ENCODE measurements at places on chromosomes 3 and 15.
A peak's percentile ranks its signal among the peaks of the same experiment; 100 is the strongest.

DNA sequence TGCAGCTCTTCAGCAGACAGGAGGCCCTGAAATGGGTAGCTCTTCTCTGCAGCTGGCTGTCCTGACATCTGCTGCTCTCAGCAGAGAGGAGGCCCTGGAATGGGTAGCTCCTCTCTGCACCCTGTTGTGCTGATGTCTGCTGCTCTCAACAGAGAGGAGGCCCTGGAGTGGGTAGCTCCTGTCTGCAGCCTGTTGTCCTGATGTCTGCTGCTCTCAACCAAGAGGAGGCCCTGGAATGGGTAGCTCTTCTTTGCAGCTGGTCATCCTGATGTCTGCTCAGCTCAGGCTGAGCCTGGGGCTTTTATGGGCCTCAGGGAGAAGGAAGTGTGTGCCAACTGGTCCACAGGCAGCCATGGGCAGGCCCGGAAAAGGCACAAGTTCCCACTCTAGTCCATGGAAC is 66.6 kb downstream of the PIK3CB start:
- DNase-seq: peak; percentile 16

DNA sequence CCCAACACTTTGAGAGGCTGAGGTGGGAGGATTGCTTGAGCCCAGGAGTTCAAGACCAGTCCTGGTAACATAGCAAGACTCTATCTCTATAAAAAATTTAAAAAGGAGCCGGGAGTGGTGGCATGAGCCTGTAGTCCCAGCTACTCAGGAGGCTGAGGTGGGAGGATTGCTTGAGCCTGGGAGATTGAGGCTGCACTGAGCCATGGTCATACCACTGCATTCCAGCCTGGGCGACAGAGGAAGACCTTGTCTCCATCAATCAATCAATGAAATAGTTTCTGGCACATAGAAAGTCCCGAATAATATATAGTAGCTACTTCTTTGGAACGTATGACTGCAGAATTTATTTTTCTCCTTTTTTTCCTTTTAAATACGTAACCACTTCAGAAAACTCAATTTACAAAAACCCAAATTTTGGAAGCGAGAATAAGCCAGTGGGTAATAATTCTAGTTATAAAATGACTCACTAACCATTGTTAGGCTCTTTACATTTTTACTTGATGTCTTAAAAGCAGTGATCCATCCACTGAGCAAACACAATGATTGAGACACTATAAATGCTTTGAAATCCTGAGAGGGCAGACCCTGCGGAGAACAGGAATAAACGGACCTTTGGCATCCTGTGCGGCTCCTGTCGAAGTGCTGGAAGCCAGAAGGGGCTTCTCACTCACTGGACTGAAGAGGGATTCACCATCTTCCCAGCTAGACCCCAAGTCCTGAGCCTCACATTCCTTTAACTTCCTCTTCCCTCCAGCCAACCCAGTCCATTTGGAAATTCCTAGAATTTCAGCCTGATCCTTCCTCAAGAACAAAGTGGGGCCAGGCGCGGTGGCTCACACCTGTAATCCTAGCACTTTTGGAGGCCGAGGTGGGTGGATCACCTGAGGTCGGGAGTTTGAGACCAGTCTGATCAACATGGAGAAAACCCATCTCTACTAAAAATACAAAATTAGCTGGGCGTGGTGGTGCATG is 68.4 kb upstream of the MFGE8 start:
- DNase-seq: no peak

DNA sequence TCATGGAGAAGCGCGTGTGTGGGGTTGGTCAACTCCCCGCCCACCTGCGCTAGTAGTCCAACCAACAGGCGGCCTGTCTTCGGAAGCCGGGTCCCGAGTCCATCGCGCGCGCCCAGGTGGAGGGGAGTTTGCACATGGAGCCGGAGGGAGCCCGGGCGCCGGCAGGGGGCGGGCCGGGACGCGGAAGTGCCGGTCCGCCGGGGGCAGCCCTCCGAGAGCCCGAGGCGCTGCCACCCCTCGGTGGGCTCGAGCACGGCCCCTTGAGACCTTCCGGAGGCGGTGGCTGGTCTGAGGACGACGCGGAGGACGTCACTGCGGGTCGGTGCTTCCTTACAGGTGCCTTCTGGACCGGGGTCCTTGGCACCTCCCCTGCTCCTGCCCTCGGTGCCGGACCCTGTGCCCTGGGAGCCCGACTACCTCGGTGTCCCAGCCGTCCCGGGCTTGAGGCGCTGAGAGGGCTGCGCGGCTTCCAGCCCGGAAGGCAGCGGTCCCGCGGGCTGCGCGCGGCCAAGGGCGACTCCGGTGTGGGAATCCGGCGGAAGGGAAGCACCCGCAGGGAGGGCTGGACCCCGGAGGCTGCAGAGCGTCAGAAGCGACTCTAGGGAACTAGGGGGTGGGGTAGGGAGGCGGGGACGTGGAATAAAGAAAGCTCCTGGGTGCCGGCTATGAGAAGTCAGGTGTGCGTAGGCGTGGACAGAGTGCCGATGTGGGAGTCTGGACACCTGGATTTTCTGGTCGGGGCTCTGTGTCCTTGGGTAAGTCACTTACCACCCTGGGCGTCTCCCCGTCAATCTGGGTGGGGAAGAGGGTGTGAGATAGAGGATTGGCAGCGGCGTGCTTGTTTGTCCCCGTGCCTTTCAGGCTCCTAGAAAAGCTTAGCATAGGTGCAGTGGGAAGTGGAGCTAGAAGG is 212.3 kb downstream of the FGF12 start:
- DNase-seq: peak; percentile 70

GRCh38 chr15:85007741-85008397 is 26.2 kb downstream of the PDE8A start:
- DNase-seq: no peak

- no peak for DNase-seq
Measured at GRCh38 chr15:80916056-80916455, 73.6 kb downstream of the MESD start.

- DNase-seq: no peak
Measured at GRCh38 chr3:97089621-97090020, 275.2 kb downstream of the EPHA6 start.

- DNase-seq: peak; percentile 47
Measured at GRCh38 chr3:33954956-33955355, 156.5 kb downstream of the PDCD6IP start.

DNA sequence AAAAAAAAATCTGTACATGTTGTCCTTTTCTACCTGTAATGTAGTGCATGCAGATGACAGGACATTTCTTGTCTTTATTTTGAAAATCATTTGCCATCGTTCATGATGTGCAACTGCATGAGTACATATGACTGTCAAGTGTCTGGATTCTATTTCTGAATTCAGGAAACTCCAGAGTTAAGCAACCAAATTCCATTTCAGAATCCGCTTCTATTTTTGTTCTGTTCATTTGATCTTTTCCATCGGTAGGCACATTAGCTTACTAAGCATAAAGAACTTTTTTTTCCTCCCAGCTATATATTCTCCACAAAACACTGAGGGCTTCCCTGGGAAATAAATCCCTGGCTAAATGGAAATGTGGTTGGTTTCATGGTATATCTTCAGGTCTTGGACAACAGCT is 365.6 kb downstream of the PTPRG start:
- no peak for DNase-seq

- no peak for DNase-seq
Measured at GRCh38 chr15:44788748-44789147, 52.4 kb downstream of the TRIM69 start.

GRCh38 chr3:11004563-11004962 is 12.0 kb downstream of the SLC6A1 start:
- DNase-seq: no peak

DNA sequence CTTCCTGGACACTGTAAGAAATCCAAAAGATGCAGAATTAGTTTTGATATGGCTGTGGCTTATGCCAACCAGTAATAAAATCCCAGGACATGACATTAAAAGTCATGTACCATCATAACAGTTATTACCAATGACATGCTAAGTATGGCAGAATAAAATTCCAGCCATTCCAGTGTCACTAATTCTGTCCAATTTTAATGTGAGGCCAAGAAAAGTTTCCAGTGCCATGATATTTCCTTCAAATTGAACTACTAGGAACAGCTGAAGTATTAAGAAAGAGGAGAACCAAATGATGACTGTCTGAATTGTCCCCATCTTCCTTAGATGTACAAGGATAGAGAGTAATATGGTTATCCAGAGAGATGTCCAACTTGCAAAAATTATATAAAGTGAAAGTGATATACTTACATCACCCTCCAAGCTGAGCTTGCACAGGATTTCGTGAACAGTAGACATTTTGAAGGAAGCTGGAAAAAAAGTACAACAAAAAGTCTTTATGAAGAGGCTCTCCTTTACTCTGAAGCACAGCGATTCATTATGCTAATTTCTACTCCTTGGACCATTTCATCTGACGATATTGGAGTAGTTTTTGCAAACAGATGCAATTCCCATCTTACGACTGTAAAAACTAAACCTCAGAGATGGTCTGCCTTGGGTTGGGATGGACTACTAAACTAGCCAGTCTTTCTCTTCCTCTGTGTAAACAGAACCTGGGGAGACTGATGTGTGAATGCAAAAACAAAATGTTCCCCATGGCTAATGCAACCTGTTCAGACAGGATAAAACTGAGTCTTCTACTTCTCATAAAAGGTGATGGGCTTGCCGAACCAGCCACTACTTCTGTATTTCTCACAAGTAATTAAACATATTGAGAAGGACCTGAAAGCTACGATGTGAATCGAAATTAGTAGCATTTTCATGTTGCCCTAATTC is 11.9 kb downstream of the ANXA2 start:
- no peak for DNase-seq

DNA sequence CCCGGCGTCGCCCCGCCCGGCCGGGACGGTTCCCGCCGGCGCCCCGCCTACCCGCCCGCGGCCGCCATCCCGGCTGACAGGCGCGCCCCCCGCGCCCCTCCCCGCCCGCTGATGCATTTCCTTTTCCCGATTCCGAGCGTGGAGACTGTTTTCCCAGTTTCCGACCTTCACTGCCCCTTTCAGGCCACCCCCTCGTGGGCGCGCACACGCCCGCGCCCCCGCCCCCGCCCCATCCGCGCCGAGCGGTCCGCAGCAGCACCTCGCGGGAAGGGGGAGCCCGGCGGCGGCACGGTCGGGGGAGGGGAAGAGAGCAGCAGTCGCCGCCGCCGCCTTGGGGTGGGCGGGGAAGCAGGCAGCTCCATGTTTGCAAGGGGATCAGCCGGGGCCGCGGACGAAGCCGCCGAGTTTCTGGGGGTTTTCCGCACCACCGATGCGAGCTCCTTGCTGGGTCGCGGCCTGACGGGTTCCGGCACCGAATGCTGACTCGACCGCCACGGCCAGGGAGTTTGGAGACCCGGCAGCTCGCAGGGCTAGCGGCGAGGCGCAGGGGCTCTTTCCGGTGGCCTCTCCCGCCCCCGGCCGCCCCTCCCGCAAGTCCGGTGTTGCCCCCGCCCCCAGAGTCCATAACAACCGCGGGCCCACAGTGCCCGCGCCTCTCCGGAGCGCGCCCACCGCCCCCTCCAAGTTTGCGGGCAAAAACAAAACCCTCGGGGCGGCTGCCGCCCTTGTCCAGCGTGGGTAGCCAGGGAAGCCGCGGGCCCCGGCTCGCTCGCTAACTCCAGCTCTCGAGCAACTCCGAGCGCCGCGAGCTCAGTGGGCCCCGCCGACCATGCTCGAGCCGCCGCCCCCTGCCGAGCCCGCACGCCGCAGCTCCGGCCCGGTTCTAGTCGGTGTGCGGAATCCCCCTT is 3.2 kb upstream of the SIN3A start:
- no peak for DNase-seq

GRCh38 chr3:23840521-23840920 is 34.8 kb downstream of the UBE2E1 start:
- DNase-seq: no peak

- no peak for DNase-seq
Measured at GRCh38 chr15:53389271-53390037, 370.0 kb downstream of the WDR72 start.

DNA sequence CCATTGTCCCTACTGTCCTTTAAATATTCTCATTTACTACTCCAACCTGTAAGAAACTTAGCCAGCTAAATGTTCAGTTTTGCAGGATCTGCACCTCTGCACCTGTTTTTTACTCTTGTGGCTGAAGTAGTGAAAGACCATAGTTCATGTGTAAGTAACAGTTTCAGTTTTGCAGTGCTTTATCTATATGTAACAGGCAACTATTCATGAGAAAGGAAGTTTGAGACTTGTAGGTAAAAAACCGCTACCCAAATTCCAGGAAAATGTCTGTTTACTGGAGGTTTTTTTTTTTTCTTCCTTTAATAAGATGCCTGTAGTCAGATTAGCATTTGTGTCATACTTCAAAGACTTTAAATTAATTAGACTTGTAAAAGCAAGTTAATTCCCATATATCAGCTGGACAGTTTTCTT is 25.4 kb upstream of the MBNL1 start:
- no peak for DNase-seq

DNA sequence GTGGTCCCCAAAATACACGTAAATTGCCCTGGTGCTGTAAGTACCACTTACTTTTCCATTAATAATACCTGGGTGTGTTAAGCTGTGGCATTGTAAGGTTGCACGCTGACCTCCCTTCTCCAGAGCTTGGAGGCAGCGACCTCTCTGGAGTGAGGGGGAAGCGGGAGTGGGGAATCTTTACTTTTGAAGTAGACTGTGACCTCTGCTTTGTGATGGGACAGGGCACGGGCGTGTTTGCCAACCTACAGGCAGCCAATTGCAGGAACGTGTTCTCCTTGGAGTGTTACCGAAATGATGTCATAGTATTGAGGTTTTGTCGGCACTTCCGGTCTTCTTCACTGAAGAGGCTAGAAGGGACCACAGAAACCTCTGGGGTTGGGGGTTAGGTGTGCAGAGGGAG is 227.3 kb upstream of the C2CD4B start:
- no peak for DNase-seq

- no peak for DNase-seq
Measured at GRCh38 chr3:2523281-2523836, 424.7 kb downstream of the CNTN4 start.

GRCh38 chr3:157310329-157311052 is 126.2 kb upstream of the PTX3 start:
- DNase-seq: no peak

Data from NT2/D1 (cell line).